ENCODE measurements at places on chromosomes 13 and 19.

DNA sequence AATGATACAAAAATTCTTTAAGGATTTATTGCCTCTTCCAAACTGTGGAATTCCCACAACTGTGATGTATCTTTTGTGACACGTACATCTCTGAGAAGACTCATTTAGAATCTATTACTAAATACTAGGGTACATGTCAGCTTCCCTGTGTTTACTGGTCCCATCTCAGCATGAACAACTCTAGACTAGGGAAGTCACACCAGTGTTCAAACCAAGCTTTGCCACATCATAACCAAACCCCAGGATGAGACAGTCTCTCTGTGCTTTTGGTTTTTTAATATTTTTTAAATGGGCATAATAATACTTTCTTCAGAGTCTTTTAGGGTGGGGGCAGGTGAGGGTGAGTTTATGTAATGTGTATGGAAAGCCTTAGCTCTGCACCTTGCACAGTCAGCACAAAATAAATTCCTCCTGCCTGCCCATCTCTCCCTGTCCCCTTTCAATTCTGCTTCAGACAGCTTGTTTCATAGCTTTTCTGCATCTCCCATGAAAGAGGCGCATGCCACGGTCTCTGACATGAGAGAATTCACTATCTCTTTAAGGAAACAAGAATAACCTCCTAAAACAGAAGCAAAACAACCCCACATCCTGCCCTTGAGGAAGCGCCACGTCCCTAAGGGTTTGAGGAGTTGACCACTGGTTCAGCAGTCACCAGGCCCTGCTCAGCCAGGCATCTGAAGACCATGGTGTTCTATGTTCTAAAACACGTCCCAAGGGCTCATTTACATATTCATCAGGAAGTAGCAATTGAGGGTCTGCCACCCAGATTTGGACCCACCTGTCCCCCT lies 174.5 kb downstream of the USP12 start:
- DNase-seq, result no peak

DNA sequence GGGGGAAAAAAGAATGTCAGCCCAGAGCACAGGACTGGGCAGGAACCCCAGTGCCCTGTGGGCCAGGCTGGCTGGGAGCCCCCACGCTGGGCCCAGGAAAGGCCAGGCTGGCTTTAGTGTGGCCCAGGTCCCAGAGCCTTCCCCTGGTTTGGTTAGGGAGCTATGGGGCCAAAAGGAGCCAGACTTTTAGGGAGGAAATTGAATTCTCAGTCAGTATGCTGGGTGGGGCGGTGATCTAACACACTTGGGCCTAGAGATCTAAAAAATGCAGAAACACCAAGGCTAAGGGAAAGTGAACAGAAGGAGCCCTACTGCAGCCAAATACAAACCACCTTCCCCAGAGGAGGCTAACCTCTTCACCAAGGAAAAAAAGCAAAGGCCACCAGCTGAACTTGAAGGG lies 137.5 kb downstream of the CRYL1 start:
- DNase-seq, result no peak

GRCh38 chr13:100644371-100644770 lies 30.2 kb downstream of the TMTC4 start:
- no peak for DNase-seq

DNA sequence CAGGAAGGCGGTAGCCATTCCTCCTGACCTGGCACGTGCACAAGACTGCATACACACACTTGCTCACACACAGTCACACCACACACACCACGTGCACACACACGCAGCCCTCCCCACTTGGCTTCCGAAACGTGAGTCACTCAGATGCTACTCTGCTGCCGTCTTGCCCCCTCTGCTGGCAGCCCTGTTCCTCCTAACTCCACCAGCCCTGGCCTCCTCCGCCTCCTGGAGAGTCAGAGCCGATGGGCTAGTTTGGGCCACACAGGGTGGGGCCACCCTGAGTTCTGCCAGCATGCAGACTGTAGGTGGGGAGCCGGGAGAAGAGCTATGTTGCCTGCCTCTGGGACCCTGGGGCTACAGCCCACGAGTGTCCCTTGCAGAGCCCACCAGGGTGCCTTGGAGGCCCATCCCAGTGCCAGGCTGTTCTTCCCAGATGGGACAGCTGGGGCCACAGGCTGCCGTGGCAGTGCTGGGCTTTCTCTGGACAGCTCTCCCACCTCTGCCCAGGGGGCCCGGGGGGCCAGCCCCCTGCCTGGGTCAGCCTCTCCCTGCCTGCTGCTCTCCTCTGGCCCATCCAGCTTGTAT lies 12.1 kb downstream of the PIN1 start:
- no peak for DNase-seq

- DNase-seq, result no peak
These were observed 47.0 kb downstream of the CBY2 start for GRCh38 chr13:45748941-45749759.

GRCh38 chr13:93338906-93339305 lies 112.3 kb downstream of the GPC6 start:
- DNase-seq, result no peak

DNA sequence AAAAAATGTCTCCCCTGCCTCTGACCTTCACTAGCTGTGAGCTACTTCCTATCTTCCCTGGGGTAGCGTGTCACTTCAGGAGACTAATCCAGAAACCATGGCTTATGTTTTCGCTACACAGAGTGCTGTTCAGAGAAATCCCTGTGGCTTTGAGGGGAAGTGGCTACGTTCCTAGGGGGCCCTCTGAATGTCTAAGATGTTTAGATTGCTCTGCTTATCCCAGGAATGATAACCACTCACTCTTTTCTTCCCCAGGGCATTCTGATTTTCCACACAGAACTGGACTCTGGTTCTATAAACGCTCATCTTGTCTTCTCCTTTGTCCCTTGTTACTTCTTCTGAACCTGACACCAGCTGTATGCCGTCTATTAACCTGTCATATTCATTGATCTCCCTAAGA lies 572.5 kb downstream of the OLFM4 start:
- no peak for DNase-seq

DNA sequence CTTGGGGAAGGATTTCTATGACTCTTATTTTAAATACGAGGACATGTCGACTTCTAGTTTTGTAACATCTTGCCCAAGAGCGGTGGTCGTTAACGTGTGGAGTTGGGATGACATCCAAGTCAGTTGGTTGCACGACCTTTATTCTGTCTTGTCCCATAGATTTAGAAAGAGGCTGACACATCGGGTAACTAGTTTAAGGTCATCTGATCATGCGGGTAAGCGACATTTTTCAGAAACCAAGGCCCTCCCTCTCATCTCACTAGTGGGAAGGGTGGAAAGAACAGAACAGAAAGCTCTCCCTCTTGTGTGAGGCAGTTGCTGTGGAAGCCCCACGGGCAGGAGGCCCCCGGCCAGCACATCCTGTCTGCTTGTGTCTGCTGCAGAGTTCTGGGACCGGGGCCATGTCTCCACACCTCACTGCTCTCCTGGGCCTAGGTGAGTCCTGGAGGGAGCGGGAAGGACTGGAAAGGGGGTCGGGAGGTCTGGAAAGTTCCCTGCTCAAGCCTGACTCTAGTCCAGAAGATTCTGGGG lies at the start of gene LAIR2:
TSS of gene LAIR2 (plus strand) at position 314 of the 531 bp plus-strand sequence. CDS start at position 402, 88 bp downstream.
- DNase-seq, result no peak

DNA sequence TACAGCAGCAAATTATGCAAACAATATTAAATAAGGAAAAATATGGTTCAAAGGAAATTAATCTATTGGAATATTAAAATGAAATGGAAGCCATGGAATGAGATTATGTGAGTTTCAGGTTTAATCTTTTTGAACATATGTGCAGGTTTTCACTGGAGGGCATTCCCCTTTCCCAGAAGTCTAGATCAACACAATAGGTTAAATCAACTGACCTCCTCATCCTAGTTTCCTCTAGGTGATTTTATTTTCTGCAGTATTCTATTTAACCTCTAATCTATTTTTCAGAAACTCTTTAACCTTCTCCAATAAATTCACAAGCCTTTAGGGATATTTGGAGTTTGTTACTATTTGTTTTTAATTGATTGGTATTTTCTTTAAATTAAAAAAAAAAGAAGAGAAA lies 2657.6 kb upstream of the PCDH20 start:
- no peak for DNase-seq

- no peak for DNase-seq
These were observed 24.0 kb upstream of the FARP1 start for GRCh38 chr13:98118865-98119264.

- DNase-seq, result no peak
These were observed 4.0 kb upstream of the ZNF43 start for GRCh38 chr19:21839976-21840375.

DNA sequence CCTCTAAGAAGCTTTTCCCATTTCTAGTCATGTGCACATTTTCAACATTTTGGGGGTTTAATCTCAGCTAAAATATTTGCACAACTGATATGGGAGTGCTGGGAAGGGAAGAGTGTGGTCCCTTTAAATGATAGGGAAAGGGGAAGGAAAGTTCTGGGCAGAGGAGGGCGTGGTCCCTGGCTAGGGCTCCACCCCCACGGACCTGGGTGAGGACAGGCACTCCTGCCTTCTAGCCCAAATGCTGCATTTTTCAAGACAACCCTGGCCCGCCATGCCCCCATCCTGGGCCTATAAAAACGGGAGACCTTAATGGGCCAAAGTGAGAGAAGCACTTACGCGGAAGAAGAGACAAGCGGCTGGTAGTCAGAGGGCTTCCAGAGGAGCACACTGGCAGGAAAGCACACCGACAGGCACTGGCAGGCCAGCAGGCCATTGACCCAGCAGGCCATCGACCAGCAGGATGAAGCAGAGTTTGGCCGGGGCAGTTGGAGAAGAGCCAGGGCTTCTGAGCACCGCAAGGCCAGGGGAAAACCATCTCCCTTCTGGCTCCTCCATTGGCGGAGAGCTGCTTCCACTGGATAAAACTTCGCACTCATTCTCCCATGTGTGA lies 266.7 kb downstream of the SPRY2 start:
- DNase-seq, result no peak

GRCh38 chr19:2900296-2901252 lies at the start of gene ZNF57:
Gene ZNF57 (plus strand): TSS chr19:2900928. CDS start chr19:2901046, 118 bp downstream.
- DNase-seq, result peak; percentile 94

DNA sequence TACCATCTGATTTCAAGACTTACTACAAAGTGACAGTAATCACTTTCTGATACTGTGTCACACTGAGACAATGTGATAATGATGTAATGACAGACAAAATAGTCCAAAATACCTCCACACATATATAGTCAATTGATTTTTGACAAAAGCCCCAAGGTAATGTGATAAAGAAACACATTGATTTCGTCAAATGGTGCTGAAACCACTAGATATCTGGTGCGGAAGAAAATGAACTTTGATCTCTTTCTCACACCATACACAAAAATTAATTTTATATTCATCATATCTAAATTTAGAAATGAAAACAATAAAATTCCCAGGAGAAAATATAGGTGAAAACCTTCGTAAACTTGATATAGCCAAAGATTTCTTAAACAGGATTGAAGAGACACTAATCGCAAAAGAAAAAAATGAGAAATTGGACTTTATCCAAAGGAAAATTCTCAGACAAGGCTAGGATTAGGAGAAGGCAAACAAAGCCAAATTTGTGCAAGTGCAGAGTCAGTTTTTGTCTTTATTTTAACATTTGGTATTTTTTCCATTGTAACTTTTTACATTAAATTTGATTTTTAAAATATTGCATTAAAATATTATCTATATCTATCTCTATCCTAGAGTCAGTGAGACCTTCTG lies 739.9 kb downstream of the DIAPH3 start:
- no peak for DNase-seq

GRCh38 chr13:50928102-50928501 lies 18.5 kb downstream of the RNASEH2B start:
- no peak for DNase-seq

DNA sequence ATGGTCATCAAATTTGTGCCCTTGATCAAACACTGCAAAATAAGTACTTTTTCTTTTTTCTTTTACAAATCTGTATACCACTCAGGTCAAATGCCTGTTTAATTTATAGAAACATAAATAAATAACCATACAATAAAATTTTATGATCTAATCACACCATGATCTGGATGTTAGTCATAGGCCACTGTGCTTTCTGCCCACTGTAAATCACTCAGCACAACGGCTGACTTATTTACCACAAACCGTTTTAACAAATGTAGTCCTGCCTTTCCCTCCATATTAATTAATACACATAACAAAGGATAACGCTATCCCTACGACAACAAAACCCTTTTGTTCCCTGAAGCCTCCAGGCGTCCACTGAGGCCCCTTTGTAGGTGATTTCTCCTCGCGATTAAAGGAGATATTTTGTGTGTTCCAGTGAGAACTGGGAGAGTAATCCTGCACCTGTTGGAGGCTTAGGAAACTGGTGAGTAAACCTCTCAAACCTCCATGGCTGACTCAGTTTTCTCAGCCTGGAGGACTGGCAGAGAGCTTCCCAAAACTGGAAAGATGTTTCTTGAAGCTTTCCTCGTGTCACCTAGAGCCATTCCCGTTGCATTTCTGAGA lies 477.1 kb upstream of the SGCG start:
- no peak for DNase-seq

DNA sequence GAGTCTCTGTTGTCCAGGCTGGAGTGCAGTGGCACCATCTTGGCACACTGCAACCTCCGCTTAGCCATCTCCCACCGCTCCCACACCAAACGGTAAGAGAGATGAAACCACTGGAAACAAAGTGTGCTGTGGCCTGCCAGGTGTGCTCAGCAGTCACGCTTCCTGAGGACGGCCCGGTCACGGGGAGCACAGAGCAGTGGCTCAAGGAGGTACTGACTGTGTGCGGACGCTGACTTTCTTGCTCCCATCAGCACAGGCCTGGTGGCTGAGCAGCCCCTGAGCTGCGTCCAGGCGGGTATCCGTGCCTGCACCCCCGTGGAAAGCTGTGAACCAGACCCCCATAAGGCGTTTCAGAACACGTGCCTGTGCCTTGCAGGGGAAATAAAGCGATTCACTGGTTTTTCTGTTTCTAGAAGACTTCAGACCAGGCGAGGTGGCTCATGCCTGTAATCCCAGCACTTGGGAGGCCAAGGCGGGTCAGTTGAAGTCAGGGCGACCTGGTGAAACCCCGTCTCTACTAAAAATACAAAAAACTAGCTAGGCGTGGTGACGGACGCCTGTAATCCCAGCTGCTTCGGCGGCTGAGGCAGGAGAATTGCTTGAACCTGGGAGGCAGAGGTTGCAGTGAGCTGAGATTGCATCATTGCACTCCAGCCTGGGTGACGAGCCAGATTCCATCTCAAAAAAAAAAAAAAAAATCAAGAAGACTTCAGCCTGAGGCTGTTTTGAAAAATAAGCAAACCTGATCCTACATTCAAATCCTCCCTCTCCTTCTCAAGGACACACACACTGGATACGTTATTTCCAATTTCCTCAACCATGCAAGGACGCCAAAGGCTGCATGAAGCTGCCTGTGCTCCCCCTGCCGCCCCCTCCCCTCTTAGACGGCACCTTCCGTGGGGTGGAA lies 25.5 kb downstream of the ADPRHL1 start:
- no peak for DNase-seq

DNA sequence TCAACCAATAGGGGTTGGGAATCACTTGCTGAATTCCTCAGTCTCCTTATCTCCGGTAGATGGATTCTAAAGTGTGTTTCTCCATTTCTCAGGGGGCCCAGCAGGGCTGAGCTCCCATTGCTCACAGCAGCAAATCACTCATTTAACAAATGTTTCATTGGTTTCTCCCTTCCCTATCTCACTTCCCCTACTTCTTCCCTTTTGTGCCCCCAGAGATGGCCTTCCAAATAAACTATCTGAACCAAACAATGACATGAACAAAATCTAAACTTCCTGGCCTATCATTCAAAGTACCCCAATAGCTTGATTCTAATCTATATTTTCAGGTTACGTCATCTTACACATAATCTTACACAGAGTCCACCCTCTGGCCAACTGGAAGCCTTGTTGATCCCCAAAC lies 60.4 kb downstream of the DLEU7 start:
- DNase-seq, result no peak

Measured in stimulated activated CD4-positive, alpha-beta T cell treated with anti-CD3 and anti-CD28 coated beads, Interleukin-1b, Interleukin-23, amount 100 ng/mL, for 1 hour (primary cell).